ENCODE measurements at places on chromosomes 12 and 14. TPM values are rescaled to one million over a fixed set of nuclear protein-coding genes. Genes with fewer than 3 reads are reported as not detected.

DNA sequence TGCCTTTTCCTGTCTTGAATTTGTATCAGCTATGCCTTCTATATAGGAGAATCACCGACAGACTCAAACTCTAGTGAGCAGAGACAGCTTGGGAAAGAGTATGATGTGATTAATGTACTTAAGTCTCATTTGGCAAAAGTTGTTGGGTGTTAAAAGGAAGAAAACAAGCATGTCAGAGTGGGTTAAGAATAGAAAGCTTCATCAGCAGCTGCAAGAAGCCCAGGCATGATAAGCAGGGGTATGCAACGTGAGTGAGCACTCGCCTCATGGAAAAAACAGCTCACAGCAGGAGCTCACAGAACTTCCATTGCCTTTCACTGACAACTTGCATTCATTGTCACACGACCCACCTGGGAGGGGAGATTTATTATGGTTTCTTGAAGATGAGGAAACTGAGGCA is 35.9 kb upstream of the WNK1 start:
- H3K27me3 ChIP-seq = no peaks in the 10 kb centered on the region
- H3K27ac ChIP-seq = no peak overlapping the region
- no peaks in the 10 kb centered on the region for H3K36me3 ChIP-seq
- no peak for DNase-seq
- no peak overlapping the region for H3K4me3 ChIP-seq

GRCh38 chr12:97556302-97556779 is 93.7 kb downstream of the RMST start:
- DNase-seq = peak; percentile 47
- no peaks in the 10 kb centered on the region for H3K27me3 ChIP-seq
- H3K4me1 ChIP-seq = no peaks in the 10 kb centered on the region
- no peak overlapping the region for H3K27ac ChIP-seq

DNA sequence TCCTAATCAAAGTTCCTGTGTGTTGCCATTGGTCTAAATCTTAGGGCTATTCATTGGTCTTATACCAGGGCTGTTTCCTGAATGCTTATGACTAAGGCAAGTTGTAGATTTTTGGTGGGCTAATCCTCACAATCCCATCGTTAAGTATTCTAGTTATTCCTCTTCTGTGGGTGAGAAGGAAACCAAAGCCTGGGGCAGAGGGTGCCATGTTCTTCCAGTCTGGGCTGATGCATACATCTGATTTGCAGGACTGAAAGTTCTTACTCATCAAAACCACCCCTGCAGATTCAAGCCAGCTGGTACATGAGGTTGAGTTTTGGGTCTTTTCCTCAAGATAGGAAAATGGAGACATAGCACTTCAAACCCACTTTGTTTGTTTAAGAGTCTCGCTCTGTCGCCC is 25.7 kb downstream of the PPP1CC start:
- H3K4me3 ChIP-seq = no peak overlapping the region
- H3K27me3 ChIP-seq = no peaks in the 10 kb centered on the region
- no peaks in the 10 kb centered on the region for H3K4me1 ChIP-seq
- H3K27ac ChIP-seq = no peak overlapping the region
- DNase-seq = no peak

DNA sequence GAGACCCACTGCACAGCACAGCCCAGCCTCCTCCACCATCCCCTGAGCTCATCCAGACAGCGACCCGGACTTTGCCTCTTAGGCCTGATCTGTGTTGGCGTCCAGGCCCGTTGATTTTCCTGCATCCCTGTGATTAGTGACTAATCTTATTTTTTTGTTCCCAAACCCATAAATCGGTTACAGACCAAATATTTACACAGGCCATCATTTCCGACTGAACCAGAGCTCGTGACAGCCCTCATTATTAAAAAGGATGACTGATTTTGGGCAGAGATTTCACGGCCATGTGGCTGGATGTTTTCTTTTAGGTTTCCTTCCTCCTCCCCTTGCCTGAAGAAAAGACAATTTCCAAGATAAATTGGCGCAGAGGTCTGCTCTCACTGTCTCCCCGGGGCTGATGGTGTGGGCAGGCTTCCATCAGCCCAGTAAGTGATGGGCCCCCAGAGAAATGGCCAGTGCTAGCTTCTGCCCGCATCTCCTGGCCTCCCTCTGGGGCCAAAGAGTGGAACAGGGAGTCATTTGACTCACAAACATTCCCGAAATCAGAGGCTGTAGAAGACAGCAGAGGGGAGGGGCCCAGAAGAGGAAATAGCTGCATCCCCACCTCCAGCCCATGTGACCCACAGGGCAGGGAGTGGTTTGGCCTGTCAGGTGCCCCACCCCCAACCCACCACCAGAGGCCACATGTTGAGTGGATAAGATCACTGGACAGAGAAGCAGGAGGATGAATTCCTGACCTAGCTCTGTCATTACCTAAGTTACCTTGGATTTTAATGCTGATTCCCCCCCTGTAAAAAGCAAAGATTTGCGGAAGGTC is 283.5 kb downstream of the KSR2 start:
- H3K27ac ChIP-seq = no peak overlapping the region
- DNase-seq = peak; percentile 39
- H3K36me3 ChIP-seq = no peaks in the 10 kb centered on the region
- H3K4me1 ChIP-seq = no peaks in the 10 kb centered on the region
- no peak overlapping the region for H3K4me3 ChIP-seq

TESPA1 gene
- 3.2 TPM for total RNA-seq

DNA sequence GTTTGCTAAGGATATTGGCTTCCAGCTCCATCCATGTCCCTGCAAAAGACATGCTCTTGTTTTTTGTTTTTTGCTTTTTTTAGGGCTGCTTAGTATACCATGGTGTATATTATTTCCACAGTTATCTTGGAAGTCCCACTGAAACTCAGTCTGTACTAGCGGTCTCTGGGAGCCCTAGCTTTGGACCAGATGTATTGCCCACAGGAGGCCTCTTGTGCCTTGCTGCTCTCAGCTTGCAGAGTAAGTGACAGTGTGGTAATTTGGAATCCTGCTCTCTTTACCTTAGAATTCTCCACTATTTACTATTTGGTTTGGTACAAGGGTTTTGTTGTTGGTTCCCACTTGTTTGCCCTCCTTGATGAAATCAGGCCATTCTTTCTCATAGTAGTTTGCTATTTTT is 1022.9 kb downstream of the LRFN5 start:
- no peak overlapping the region for H3K27ac ChIP-seq
- no peak overlapping the region for H3K4me3 ChIP-seq
- DNase-seq = no peak
- H3K27me3 ChIP-seq = no peaks in the 10 kb centered on the region
- no peaks in the 10 kb centered on the region for H3K36me3 ChIP-seq
